ENCODE measurements at places on chromosomes 2 and 18. TPM values are rescaled to one million over a fixed set of nuclear protein-coding genes. Genes with fewer than 3 reads are reported as not detected.

The RPRM gene
- not detected for total RNA-seq

The DNAJC5G gene
- total RNA-seq = not detected

The COL4A4 gene
- 45.2 TPM for total RNA-seq

The TUBA3E gene
- not detected for total RNA-seq

The IL1R2 gene
- 4.9 TPM for total RNA-seq

The RAB12 gene
- total RNA-seq = 46.7 TPM

The TMEM182 gene
- 4.3 TPM for total RNA-seq

The SAG gene
- not detected for total RNA-seq

The LYG1 gene
- not detected for total RNA-seq

The CELF4 gene
- total RNA-seq = not detected

The RFX8 gene
- total RNA-seq = 1.8 TPM

The EDAR gene
- not detected for total RNA-seq

The ASXL3 gene
- not detected for total RNA-seq

The PRKAG3 gene
- not detected for total RNA-seq

The EIF2AK3 gene
- total RNA-seq = 21.7 TPM

The TMEM198 gene
- total RNA-seq = 5.4 TPM

The EN1 gene
- not detected for total RNA-seq

The POTEC gene
- total RNA-seq = not detected

The MC2R gene
- total RNA-seq = not detected

The TSPYL6 gene
- total RNA-seq = not detected

The BMP10 gene
- total RNA-seq = not detected

The SP5 gene
- total RNA-seq = not detected

The C2orf76 gene
- 27.4 TPM for total RNA-seq

The FKBP1B gene
- 19.3 TPM for total RNA-seq

The CEP192 gene
- 28.9 TPM for total RNA-seq

The MATN3 gene
- total RNA-seq = 0.49 TPM

The CRYBA2 gene
- not detected for total RNA-seq

The LYG2 gene
- total RNA-seq = not detected

The SLC9A4 gene
- not detected for total RNA-seq

The C2orf15 gene
- total RNA-seq = not detected

The CBLN2 gene
- not detected for total RNA-seq

The PROC gene
- total RNA-seq = not detected

The HRH4 gene
- not detected for total RNA-seq

The HAAO gene
- total RNA-seq = not detected

The EIF5B gene
- 16.4 TPM for total RNA-seq

The IL1RL1 gene
- total RNA-seq = 25.8 TPM

The KLF11 gene
- 7.1 TPM for total RNA-seq

The UPP2 gene
- not detected for total RNA-seq

The CCDC93 gene
- 15.3 TPM for total RNA-seq

The FAM237A gene
- not detected for total RNA-seq

The STPG4 gene
- not detected for total RNA-seq

The AKAIN1 gene
- not detected for total RNA-seq

The AMMECR1L gene
- total RNA-seq = 13.0 TPM

The ARHGEF4 gene
- 4.9 TPM for total RNA-seq

The SERPINB13 gene
- not detected for total RNA-seq

The TNFRSF11A gene
- total RNA-seq = 0.72 TPM

The MC4R gene
- total RNA-seq = not detected

The DSG1 gene
- total RNA-seq = not detected

The PIEZO2 gene
- total RNA-seq = 25.8 TPM

The GALNT14 gene
- not detected for total RNA-seq

The RTP5 gene
- total RNA-seq = not detected

The CAPN10 gene
- total RNA-seq = 15.9 TPM

The ABCA12 gene
- not detected for total RNA-seq

Measured in cardiac atrium fibroblast (primary cell).